T-helper 17 cell (primary cell): ENCODE measurements at places on chromosomes 16 and 17. TPM values are rescaled to one million over a fixed set of nuclear protein-coding genes. Genes with fewer than 3 reads are reported as not detected.

CCL4 gene
- total RNA-seq, result 2.2 TPM

CLDN7 gene
- 0.78 TPM for total RNA-seq

TPSD1 gene
- total RNA-seq, result not detected

CCL16 gene
- total RNA-seq, result not detected

TMEM94 gene
- 70.1 TPM for total RNA-seq

NPIPA8 gene
- 63.0 TPM for total RNA-seq

MYH13 gene
- total RNA-seq, result not detected

FOXL1 gene
- not detected for total RNA-seq

SLC22A31 gene
- 0.76 TPM for total RNA-seq

LLGL1 gene
- 16.2 TPM for total RNA-seq

IRX5 gene
- total RNA-seq, result not detected

FNDC8 gene
- not detected for total RNA-seq

COASY gene
- total RNA-seq, result 49.4 TPM

CCL2 gene
- not detected for total RNA-seq

HES7 gene
- total RNA-seq, result not detected

CBX2 gene
- total RNA-seq, result not detected

ABCA8 gene
- not detected for total RNA-seq

TNFRSF13B gene
- total RNA-seq, result 1.1 TPM

PYY gene
- not detected for total RNA-seq

PRRT2 gene
- 3.4 TPM for total RNA-seq

TMEM132E gene
- not detected for total RNA-seq

SPATA22 gene
- total RNA-seq, result 0.22 TPM

C16orf89 gene
- total RNA-seq, result not detected

RHBDF1 gene
- total RNA-seq, result not detected

GPR142 gene
- not detected for total RNA-seq

SOST gene
- not detected for total RNA-seq

RAB34 gene
- 8.3 TPM for total RNA-seq

CTF1 gene
- 0.26 TPM for total RNA-seq

TBC1D3K gene
- total RNA-seq, result not detected

XPO6 gene
- 310 TPM for total RNA-seq

C17orf67 gene
- total RNA-seq, result 6.6 TPM

KRT27 gene
- not detected for total RNA-seq

VPS35 gene
- total RNA-seq, result 43.7 TPM

ZNF75A gene
- 28.1 TPM for total RNA-seq

KRT33B gene
- total RNA-seq, result not detected

CDRT4 gene
- 5.0 TPM for total RNA-seq

OTOA gene
- 0.16 TPM for total RNA-seq

OR1A1 gene
- not detected for total RNA-seq

CD300LB gene
- 0.34 TPM for total RNA-seq

NDUFAF8 gene
- total RNA-seq, result 37.0 TPM

ADAP2 gene
- total RNA-seq, result 0.42 TPM

PRSS33 gene
- total RNA-seq, result not detected

TUBB3 gene
- 0.52 TPM for total RNA-seq

KRTAP9-2 gene
- not detected for total RNA-seq

TAF15 gene
- 153 TPM for total RNA-seq

MPRIP gene
- total RNA-seq, result 268 TPM

SPNS3 gene
- total RNA-seq, result 1.9 TPM

CRYM gene
- 0.94 TPM for total RNA-seq

RAD51D gene
- 14.2 TPM for total RNA-seq

KRT25 gene
- not detected for total RNA-seq

OR4D1 gene
- total RNA-seq, result 1.2 TPM
